ENCODE measurements at places on chromosomes 2 and 18. TPM values are rescaled to one million over a fixed set of nuclear protein-coding genes. Genes with fewer than 3 reads are reported as not detected.

DNA sequence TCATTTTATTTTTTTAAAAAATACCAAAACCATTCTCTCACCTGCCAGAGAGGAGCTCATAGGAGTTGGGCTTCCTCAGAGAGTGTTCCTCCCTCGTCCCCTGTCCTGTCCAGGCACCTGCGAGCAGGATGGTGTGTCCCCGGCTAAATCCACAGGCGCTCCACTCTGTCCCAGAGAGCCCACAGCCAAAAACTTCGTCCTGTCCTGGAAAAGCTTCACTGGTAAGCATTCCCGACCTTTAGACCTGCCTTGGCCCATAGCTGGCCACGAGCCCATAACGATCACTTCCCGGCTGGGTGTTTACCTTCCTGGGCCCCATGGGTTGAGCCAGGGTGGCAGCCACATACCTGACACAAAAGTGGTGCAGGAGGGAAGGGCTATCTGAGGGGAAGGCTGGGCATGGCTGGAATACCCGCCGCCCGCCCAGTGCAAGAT lies at the start of gene NGEF:
Gene NGEF, minus strand, starts transcription at position 230 of the 435 bp plus-strand sequence. CDS start 38,366 bp downstream, outside the sequence.
- no peak for DNase-seq

- DNase-seq, result no peak
Observed at GRCh38 chr2:12597610-12598009, 119.1 kb upstream of the TRIB2 start.

DNA sequence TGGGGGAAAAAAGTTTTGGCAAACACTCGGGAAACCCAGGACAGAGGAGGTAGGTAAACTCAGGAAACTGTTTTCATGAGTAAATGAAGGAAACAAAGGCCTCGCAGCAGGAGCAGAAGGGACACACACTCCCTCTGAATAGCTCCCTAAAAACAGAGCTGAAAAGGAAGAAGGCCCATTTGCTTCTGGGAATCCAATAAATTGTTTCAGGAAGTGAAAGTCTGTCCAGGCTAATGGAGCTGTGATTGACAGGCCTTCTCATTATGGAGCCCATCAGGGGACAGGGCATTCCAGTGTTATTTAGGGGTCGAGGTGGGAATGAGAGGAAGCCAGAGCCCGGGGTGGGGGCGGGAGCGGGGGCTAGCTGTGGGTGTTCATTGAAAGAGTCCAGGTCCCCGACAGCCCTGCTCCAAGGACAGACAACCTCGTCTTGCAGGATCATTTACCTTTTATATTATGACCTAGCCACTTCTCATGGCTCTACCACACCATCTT lies 81.2 kb downstream of the GBX2 start:
- no peak for DNase-seq

- DNase-seq, result no peak
Observed at GRCh38 chr2:226716126-226716525, 83.5 kb downstream of the IRS1 start.

DNA sequence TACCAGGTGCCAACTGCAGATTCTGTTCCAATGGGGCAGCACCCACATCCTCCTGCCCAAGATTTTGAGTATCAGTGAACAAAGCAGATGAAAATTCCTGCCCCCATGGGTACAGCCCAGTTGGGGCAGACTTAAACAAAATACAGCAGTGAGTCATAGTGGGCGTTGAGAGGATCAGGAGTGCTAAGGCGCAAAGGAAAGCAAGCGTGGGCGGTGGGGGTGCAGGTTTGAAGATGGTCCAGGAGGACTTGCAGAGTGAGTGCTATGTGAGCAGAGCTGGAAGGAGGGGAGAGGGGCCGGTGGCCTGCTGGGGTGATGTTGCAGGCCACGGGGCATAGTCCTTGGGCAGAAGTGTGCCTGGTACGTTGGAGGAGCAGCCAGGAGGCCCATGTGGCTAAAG lies 24.7 kb downstream of the STEAP3 start:
- DNase-seq, result no peak

GRCh38 chr2:65957886-65958285 lies 477.0 kb upstream of the MEIS1 start:
- DNase-seq, result no peak

- no peak for DNase-seq
Observed at GRCh38 chr2:236775511-236775910, 205.9 kb downstream of the ACKR3 start.

DNA sequence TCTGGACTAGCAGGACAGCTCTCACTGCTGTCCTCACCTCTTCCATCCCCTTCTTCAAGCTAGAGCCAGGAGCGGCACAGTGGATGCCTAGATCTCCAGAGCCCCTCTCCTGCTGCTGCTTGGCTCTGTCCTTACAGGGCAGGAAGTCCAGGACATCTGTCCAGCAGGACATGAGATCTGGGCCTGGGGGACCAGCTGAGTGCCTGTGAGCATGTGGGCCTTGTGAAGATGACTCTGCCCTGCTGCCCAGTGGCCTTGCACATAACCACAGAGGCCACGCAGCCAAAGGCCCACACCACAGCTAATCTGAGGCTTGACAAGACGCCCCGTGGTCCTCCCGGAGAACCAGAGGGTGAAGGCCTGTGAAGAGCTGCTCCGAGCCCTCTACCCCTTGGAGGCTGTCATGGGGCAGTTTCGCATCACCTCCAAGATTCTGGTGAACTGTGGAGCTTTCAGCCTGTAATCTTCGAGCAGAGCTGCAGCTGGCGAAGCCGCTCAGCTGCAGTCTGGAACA lies 516.7 kb upstream of the HS6ST1 start:
- no peak for DNase-seq

DNA sequence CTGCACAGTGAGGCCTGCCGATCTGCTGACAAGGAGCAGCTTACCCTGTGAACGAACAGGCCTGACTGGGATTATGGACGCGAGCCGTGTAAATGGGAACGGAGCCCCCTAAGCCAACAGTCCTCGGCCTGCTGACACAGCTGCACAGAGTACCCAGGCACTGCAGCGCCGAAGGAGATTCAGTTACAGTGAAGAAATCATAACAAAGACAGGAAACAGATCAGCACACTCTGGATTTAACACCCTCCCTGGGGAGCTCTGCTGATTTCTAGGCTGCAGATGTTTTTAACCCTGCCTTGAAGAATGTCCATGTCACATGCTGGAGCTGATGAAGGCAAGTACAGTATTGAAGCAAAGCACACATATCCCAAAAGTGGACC lies 43.4 kb downstream of the COLEC12 start:
- no peak for DNase-seq

GRCh38 chr2:15163326-15163725 lies 397.8 kb downstream of the NBAS start:
- DNase-seq, result no peak

DNA sequence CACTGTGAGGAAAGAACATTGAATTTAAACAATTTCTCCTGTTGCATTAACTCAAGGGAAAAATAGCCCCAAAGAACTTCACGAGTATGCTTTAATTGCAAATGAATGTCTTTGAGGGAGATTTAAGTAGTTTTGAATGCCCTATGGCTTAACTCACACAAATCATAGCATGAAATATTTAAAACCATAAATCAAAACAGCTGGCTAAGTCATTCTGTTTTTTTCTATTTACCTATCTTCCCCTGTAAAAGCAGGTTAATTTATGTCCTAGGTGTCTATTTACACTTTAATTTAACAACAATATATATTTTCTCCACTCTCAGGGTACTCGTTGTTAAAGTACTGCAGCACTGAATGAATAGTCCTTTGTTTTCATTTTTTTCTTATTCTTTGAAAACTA lies 118.8 kb upstream of the PIEZO2 start:
- no peak for DNase-seq

DNA sequence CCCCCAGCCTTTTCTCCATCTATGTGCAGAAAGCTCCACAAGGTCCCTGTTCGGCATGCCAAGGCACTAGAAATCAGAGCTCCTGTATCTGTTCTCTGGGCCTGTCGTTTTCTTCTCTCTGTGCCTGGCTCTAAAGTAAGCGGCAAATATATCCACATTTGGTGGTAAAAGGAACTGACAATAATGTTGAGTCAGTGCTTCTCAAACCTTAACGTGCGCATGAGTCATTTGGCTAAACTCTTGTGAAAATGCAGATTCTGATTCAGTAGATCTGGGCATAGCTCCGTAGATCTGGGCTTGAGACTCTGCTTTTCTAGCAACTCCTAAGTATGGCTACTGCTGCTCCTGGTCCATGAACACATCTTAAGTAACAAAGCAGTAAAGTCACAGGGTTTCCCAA lies 16.5 kb upstream of the ACSL3 start:
- no peak for DNase-seq

- no peak for DNase-seq
Observed at GRCh38 chr2:221318376-221319130, 253.6 kb downstream of the EPHA4 start.

GRCh38 chr2:75287624-75288316 lies 88.5 kb upstream of the TACR1 start:
- DNase-seq, result no peak

GRCh38 chr2:68340226-68341061 lies 20.7 kb upstream of the CNRIP1 start:
- no peak for DNase-seq

DNA sequence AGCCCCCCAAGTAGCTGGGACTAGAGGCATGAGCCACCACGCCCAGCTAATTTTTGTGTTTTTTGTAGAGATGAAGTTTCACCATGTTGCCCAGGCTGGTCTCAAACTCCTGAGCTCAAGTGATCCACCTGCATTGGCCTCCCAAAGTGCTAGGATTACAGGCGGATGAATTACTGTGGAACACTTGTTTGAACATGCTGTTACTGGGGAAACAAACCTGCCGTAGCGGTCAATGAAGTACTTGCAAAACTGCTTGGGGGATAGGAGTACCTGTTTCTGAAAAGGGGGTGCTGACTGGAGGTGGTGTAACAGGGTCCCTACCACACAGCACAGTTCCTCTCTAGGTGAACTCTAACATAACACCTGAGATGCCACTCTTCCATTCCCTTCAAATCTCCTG lies 5.9 kb upstream of the IMPACT start:
- no peak for DNase-seq

DNA sequence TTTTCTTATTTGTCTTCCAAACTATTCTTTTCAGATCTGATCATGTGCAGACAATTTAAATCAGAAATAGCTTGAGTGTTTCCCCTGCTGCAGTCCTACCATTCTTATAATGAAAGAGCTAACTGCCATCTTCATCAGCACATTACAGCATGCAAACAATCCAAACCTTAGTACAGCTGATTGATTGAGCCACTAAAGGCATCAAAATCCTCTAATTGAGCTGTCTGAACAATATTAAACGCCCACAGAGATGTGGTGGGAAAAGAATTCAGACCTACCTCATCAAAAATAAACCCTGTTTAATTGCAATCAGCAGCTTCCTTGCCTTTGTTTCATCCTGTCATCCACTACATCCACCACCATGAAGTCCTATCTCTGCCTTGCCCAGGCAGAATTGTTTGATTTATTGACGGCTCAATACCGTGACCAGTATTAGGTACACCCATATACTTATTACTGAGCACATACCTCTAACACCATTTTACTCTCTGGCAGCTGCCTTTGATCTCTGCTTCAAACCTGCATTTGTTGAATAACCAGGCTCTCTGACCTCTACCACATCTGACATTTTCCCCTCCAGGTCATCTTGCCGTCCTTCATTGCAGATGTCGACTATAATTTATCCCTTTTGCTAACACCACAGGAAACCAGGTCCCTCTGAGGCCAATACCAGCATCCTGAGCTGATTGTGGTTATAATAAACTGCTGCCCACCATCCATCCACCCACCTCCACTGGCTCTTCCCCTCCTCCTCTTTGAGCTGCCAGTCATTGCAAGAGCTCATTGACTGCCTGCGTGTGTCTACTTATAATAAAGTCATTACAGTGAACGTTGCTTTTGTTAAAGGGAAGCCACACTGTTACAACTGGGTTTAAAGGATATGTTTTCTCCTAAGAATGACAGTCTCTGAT lies 78.5 kb downstream of the RBM43 start:
- DNase-seq, result no peak

- DNase-seq, result no peak
Observed at GRCh38 chr2:127754186-127754585, 52.9 kb downstream of the SFT2D3 start.

DNA sequence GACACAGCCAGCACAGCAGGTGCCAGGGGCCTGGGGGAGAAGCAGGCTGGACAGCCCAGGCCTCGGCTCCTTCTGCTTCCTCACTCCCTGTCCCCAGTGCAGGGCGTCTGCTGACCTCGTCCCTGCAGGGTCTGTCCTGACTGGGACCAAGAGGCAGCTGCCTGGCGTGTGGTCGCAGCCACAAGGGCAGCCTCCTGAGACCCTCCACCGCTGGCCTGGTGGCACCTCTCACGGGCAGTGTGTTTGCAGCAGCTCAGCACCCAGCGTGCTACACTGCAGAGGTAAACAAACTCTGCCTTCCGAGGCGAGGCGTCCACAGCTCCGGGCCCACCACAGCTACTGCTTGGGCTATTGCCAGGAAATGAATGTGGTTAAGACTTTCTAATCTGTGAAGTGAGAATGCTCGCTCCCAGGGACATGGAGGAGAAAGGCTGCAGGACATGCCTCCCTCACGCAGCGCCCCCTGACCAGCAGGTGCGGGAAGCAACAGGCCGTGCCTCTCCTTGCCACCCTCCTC lies 46.1 kb upstream of the HPCAL1 start:
- DNase-seq, result no peak

DNA sequence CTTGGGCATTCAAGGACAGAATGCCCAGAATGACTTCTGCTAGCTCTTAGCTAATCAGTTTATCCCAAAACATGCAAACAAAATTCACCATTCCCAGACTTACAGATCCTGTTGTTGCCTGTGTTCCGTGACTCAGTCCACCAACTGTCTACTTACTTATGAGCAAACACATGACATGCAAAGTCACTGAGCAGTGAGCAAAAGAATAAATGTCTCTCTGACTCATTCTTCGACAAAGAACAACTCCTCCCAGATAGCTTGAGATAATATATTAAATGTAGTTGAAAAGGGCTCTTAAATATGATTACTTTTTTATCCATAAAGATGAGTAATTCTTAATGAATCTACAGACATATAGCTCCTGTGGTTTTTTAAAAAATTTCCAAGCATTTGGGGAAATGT lies 9.0 kb upstream of the CREG2 start:
- DNase-seq, result no peak

- no peak for DNase-seq
Observed at GRCh38 chr2:139911160-139911559, 1131.0 kb upstream of the NXPH2 start.

GRCh38 chr2:222052934-222053367 lies 245.8 kb downstream of the PAX3 start:
- DNase-seq, result peak; percentile 45

- DNase-seq, result no peak
Observed at GRCh38 chr2:26612522-26613240, 28.5 kb downstream of the CIB4 start.

GRCh38 chr2:241315879-241316631 lies at the start of gene SEPTIN2:
TSS of gene SEPTIN2 (plus strand) at chr2:241315925. CDS start at chr2:241324233, 8,308 bp downstream.
- no peak for DNase-seq

- DNase-seq, result no peak
Observed at GRCh38 chr2:132468821-132469675, 52.4 kb downstream of the GPR39 start.

The SLC4A3 gene
- 6.2 TPM for total RNA-seq

The PXDN gene
- 0.12 TPM for total RNA-seq

The AGXT gene
- 0.39 TPM for total RNA-seq

The CD8B2 gene
- total RNA-seq, result 0.09 TPM

The IAH1 gene
- 57.8 TPM for total RNA-seq

The IL1F10 gene
- not detected for total RNA-seq

The IL36G gene
- not detected for total RNA-seq

The PTH2R gene
- total RNA-seq, result 0.32 TPM

All from Caco-2 (cell line).